GM12892 (cell line): ENCODE measurements at places on chromosomes 13 and 19.

GRCh38 chr13:23731709-23732108 is 157.5 kb downstream of the MIPEP start:
- no peak for DNase-seq

GRCh38 chr19:47661611-47662010 is 51.6 kb upstream of the EHD2 start:
- no peak for DNase-seq

DNA sequence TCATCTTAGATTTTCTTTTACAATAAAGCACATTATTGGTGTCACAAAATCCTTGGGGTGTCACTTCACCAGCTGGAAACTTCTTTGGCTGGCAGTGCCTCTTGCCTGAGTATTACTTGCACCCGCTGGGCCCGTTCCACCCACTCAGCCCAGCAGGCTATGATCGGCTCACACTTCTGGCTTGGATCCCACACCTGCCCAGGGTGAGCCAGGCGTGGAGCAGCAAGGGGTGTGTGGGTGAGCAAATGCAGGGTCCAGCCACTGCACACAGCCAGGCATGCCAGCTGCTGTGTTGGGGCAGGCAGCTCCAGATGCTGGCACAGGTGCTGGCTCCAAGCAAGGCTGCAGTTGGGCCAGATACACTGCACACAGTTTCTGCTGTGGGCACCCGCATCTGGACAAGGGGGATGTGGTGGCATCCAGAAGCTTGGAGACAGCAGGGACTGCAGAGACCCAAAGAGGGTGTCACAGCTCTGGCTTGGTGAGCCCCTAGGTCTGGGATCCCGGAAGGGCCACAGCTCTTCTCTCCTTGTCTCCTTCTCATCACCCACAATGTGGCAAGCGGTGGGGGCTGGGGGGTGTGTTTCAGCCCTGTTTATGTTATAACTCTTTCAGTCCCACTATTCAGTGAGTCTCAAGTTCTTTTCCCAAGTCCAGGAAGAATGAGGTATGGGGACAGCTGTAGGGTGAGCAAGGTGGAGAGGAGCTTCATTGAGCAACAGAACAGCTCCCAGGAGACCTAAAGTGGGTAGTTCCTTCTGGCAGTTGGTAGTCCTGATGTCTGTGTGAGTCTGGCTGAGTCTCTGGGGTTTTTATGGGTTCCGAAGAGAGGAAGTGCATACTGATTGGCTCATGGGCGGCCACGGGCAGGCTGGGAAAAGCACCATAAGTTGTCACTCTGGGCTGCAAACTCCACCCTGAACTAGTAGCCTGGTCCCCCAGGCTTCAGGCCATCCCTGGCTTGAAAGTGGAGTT is 25.3 kb upstream of the TBC1D4 start:
- no peak for DNase-seq

DNA sequence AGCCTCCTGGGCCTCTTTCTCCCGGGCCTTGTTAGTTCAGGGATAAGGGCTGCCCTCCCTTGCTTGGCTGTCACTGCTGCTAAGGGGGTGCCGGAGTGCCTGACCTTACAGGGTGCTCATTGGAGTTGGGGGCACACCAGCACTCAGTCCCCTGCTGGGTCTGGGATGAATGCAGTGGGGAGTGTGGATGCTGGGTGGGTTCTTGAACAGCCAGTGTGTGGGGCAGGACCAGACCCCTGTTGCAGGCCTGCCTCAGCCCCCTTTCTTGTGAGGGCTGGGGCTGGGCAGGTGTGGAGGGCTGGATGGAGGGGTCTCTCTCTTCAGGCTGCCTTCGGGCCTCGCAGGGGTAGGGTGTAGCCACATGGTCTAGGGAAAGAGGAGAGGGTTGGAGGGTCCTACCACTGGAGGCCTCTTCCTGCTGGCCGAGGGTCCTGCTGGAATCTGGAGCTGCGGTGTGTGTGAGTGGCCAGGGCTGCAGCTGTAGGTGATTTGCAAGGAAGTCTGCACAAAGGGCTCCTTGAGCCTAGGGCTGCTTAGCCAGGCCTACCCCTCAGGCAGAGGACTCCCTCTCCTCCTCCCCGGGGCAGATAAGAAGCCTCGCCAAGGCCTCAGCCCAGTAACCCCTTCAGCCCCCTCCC is 3.2 kb downstream of the CEBPA start:
- peak; percentile 5 for DNase-seq

DNA sequence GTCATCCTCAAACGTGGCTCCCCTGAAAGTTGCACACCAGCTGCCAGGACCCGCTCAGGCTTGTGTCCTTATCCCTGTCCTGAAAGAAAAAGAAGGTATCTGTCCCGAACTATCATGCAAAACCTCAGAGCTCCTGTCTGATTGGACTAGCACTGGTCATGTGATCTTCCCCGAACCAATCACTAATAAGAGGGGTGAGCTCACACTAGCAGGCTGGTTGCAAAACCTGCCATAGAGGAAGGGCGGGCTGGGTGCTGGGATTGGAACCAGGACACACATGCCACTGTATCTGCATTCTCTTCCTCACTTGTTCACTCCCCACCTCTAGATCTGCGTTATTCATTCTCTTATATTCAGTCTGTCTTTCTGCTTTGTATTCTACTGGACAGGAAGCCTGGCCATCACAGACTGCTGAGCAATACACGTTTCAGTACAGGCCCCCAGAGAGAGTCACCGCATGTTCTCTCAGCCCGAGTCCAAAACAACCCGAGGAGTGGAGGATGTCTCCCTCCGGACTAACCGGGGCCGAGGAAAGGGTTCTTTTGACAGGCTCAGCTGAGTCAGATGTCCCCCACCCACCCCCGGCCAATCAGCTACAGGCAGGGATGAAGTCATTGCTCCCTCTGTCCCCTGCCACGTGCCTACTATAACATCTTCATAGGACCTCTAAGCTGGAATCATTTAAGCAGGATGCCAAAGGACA is 97.7 kb downstream of the SIPA1L3 start:
- peak; percentile 60 for DNase-seq

- DNase-seq, result peak; percentile 48
These were observed 35.9 kb downstream of the RAB20 start for GRCh38 chr13:110525328-110526319.

DNA sequence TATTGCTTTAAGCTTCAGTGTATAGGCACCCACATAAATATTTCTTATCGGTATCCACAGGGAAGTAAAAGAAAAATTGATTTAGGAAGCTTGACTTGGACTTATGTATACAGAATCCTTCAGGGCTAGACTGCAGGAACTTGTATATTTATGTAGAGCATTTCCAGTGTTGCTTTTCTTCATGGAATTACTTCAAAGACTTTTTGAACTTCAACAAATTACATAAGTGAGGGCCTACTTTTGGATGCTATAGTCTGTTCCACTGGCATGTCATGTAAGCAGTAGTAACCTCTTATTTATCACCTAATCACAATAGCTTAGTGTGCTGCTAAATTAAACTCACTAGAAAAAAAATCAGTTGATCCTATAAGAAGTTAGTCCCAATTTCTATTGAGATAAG is 557.9 kb upstream of the SLITRK6 start:
- DNase-seq, result no peak

DNA sequence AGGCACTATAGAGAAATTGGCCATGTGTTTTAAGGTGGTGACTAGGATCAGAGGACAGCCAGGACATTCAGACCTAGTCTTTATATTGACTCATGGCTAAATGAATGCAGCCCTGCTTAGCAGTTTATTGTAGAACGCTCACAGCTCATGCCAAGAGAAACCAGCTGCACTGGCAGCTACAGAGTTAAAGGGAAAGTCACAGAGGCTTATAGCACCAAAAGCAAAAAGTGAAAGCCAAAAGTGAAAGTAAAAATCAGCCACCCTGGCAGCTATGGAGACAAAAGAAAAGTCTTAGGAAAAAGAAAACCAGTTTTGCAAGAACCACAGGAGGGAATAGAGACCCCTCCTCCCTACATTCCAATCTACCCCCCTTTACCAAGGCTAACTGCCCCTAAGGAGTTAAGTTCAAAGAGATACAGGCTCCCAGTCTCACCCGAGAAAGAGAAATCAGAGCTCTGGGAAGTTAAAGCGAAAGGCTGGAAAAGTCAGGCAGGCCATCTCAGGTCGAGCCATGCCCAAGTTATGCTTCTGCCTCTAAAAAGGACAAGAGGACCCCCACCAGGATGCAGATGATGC is 99.0 kb downstream of the ZNF429 start:
- no peak for DNase-seq

DNA sequence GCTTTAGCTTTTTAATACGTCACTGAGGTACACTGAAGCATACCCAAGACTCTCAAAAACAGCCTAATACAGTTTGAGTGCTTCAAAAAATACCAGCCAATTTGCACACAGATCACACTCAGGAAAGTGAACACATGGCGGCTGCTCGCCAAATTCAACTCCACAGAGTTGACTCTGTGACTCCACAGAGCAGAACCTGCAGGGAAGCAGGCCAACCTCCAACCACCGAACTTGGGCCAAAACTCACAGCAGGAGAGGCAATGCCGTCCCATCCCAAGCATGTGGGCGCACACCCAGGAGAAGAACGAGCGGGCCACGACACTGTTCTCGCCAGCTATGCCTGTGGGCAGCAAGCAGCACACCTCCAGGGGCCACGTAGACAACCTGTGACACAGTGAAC is 21.1 kb downstream of the ELL start:
- DNase-seq, result no peak

GRCh38 chr19:33064792-33065550 is at the start of gene RHPN2:
RHPN2 (minus strand) TSS chr19:33064888; CDS start chr19:33064852, 36 bp downstream.
- peak; percentile 82 for DNase-seq

GRCh38 chr13:62119739-62120700 is 704.4 kb upstream of the PCDH20 start:
- no peak for DNase-seq

DNA sequence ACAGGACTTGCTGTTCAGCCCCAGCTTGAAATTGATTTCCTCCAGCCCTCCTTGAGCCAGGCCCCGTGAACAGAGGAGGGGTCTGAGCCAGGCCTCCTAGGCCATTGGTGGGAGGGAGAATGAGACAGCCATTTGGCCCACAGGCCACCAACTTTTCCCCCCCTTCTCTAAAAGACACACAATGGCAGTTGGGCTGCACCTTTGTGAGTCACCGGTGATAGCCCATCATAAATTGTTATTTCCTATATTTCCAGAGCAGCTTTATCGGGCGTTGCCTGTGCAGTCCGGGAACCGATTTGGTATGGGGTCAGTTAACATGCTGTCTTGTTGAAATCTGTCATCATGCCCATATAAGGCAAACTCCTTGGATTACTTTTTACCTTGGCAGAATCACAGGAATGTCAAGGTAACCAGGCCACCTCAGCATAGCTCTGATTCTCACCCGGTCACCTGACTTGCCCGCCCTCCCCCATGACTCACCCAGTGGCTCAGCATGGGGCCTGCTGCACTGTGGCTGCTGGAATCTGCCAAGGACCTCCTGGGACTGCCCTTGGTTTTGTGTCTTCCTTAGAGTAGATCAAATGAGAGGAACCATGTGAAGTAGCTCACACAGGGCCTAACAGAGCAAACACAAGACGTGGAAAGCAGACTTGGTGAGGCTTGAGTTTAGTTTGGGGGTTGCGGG is 36.1 kb downstream of the ACTN4 start:
- no peak for DNase-seq

DNA sequence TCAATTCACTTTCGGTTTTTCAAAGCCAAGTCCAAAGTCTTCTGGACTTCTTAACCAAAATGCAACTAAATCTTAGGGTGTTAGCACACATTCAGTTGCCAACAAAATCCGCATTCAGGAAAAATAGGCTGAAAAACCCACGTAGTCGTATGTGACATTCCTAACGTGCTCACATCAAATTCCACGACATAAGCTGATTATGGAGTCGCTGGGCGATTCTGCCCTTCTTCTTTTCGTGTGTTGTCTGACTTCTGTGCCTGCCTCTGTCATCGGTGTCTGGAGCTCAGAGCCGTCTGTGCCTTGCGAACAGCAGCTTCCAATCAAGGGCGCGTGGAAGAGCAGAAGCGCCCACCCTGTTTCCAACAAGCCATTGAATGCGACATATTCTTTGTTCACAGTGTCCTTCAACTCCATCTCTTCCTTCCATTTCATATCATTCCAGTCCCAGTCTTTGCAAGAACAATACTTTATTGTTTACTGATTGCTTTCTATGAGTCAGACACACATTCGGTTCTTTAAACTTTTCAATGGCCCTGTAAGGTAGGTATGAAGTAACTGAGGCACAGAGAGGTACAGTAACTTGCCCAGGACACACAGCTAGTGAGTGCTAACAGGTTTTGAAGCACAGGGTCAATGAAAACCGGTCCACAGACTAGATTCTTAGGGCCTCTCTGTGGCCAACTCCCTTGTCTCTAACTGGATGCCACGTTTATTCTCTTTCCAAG is 8.2 kb upstream of the ZNF507 start:
- DNase-seq, result no peak

GRCh38 chr19:52936954-52937325 is 13.7 kb upstream of the ZNF888 start:
- no peak for DNase-seq

DNA sequence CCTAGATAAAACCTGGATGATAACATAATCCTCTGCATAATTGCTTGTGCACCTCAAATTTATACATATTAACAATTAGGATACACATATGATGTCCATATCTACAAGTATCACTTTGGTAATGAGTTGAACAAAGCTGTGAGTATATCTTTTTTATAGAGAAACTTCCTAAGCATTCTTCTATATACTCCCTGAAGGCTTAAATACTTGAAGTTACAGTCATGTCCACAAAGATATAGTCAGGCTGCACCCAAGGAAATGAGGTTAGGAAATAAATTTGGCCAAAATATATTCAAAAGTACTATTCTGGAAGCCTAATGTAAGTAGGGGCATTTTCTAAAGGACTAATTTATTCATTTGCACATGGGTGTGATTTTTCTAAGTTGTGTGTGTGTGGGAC is 761.5 kb downstream of the PCDH9 start:
- no peak for DNase-seq

DNA sequence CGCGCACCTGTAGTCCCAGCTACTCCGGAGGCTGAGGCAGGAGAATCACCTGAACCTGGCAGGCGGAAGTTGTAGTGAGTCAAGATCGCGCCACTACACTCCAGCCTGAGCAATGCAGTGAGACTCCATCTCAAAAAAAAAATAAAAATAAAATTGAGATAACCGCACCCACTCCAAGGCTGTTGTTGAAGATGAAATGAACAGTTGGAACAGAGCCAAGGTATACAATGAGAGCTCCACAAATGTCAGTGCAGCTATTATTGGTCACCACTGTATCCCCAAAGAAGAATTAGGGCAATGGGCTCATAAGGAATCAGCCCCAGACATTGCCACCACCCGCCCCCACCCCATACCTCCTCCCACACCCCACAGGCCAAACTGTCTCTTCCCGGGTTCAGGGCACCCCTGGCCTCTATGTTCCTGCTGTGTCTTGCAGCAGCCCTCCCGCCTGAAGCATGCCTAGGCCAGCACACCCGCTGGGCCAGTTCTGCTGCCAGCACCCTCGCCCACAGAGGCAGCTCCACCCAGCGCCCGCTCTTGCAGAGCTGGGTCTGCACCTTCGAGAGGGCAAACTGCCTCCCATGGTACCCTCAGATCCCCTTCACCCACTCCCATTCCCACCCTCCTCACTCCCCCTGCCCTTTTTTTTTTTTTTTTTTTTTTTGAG is 3.5 kb upstream of the S1PR5 start:
- DNase-seq, result no peak

- no peak for DNase-seq
These were observed 2.4 kb downstream of the CD320 start for GRCh38 chr19:8305798-8306197.

- DNase-seq, result no peak
These were observed 45.3 kb downstream of the CERS4 start for GRCh38 chr19:8254286-8255001.

- no peak for DNase-seq
These were observed 27.8 kb downstream of the MAN2B1 start for GRCh38 chr19:12638611-12639182.

- DNase-seq, result no peak
These were observed 917.6 kb downstream of the PCDH9 start for GRCh38 chr13:66312312-66313087.

GRCh38 chr19:48833977-48834376 is 2.3 kb downstream of the HSD17B14 start:
- DNase-seq, result no peak
